Left hindlimb (tissue), 1 donor: ENCODE measurements at places on chromosomes 1 and 21.

GRCh38 chr1:162856260-162856659 lies 4.7 kb downstream of the CCDC190 start:
- no peak for DNase-seq

- peak; percentile 80 for DNase-seq
Observed at GRCh38 chr1:156119503-156120209, 5.1 kb downstream of the LMNA start.

GRCh38 chr1:101496109-101496508 lies 259.3 kb downstream of the S1PR1 start:
- no peak for DNase-seq

GRCh38 chr21:37435711-37436110 lies 69.1 kb downstream of the DYRK1A start:
- DNase-seq: no peak

GRCh38 chr21:41008974-41009373 lies 159.0 kb upstream of the BACE2 start:
- no peak for DNase-seq

GRCh38 chr1:190679983-190680382 lies 202.3 kb upstream of the BRINP3 start:
- DNase-seq: no peak

- no peak for DNase-seq
Observed at GRCh38 chr1:226296911-226297310, 12.1 kb downstream of the LIN9 start.

DNA sequence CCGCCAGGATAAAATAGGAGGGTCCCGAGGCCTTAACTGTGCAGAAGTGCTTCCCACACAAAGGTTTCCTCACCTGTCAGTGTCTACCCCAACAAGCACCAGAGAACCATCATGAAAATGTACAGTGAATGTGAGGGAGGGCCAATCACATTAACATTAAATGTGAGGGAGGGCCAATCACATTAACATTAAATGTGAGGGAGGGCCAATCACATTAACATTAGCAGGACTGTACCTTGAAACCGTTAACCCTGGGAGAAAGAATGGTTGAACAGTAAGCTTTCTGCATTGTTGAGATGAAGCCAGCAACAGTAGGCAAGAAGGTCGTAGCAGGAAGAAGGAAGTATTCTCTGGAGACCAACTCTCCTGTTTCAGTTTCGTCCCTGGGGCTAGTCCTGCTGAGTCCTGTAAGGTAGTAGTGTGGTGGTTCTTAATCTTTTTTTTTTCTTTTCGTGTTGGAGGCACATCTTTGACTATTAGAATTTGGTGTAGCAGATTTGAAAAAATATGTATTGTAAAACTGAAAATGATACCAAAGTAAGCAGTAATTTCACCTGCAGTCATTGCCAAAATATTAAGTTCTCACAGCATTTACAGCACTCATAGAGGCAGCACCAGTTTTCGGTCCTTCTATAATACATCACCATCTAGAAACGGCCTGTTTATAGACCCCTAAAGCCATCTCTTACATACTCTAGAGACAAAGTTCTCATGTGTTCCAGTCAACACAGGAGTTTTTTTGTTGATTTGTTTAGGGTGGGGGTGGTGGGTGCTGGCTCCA lies 98.6 kb upstream of the PPP2R5A start:
- no peak for DNase-seq

- DNase-seq: no peak
Observed at GRCh38 chr1:211603191-211603701, 24.3 kb upstream of the SLC30A1 start.

DNA sequence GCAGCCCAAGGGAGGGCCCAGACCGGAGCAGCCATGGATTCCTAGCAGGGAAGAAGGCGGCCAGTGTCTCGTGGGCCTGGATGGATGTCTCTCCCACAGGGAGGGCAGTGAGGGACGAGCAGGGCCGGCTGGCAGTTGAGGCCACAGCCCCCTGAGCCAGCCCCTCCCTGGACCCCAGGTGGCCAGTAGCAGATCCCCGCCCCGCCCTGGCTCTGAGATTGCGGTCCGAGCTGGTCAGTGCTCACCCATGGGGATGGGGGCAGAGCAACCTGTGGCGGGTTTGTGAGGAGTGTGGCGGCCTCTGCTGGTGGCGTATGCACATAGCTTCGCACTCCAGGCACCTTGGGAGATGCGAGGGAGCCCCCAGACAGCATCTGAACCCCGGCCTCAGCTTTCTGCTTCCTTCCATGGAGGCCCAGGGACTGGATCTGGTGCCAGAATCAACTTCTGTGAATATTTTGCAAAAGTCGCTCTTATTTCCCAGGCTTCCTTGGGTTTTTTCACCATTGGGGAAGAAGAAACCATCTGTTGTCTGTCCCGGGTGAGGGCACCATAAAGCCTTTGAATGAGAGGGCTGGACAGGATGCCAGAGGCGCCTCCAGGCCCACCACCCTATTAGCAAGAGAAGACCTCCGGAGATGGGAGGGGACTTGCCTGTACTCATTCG lies 8.4 kb upstream of the KCNN3 start:
- peak; percentile 78 for DNase-seq

DNA sequence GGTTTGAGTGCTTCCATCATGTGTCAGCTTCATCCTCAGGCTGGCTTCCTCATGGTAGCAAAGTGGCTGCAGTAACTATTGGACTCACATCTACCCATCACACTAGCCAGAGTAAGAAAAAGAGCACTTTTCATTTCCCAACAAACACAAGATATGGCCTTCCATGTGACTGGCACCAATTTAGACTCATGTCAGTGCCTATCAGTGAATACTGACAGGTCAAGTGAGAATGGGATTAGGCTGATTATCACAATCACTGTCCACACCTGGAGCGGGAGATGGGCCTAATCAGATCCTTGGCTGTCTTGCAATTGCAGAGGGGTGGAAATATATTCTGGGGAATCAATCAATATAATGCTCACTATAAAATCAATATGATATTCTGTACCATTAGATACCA lies 2.9 kb upstream of the RABGAP1L start:
- DNase-seq: no peak

- DNase-seq: no peak
Observed at GRCh38 chr1:56056438-56057287, 522.7 kb downstream of the PLPP3 start.
